IMR-90 (cell line): ENCODE measurements at places on chromosomes 5 and 9. TPM values are rescaled to one million over a fixed set of nuclear protein-coding genes. Genes with fewer than 3 reads are reported as not detected.
A peak's percentile ranks its signal among the peaks of the same experiment; 100 is the strongest.

Gene ESM1
- total RNA-seq = 8.9 and 10.2 TPM in 2 replicates

Gene SERF1A
- total RNA-seq = 2.2 and 7.2 TPM in 2 replicates

Gene PRLR
- total RNA-seq = 0.54 and 0.56 TPM in 2 replicates

- H3K36me3 ChIP-seq = no peaks in the 10 kb centered on the region
- H3K27me3 ChIP-seq = no peaks in the 10 kb centered on the region
- no peak for DNase-seq
- peaks cover 13% of the 10 kb centered on the region for H3K4me1 ChIP-seq
- peak overlapping the region; percentile 7; the same call in 1 of the 2 replicates for H3K27ac ChIP-seq
These were observed 51.9 kb upstream of the SNAPC3 start for GRCh38 chr9:15370466-15371447.

GRCh38 chr9:73667749-73668148 is 516.1 kb downstream of the ANXA1 start:
- H3K27me3 ChIP-seq = no peaks in the 10 kb centered on the region
- no peaks in the 10 kb centered on the region for H3K4me1 ChIP-seq
- no peak for DNase-seq
- no peak overlapping the region for H3K4me3 ChIP-seq
- no peak overlapping the region for H3K27ac ChIP-seq
- H3K36me3 ChIP-seq = no peaks in the 10 kb centered on the region

DNA sequence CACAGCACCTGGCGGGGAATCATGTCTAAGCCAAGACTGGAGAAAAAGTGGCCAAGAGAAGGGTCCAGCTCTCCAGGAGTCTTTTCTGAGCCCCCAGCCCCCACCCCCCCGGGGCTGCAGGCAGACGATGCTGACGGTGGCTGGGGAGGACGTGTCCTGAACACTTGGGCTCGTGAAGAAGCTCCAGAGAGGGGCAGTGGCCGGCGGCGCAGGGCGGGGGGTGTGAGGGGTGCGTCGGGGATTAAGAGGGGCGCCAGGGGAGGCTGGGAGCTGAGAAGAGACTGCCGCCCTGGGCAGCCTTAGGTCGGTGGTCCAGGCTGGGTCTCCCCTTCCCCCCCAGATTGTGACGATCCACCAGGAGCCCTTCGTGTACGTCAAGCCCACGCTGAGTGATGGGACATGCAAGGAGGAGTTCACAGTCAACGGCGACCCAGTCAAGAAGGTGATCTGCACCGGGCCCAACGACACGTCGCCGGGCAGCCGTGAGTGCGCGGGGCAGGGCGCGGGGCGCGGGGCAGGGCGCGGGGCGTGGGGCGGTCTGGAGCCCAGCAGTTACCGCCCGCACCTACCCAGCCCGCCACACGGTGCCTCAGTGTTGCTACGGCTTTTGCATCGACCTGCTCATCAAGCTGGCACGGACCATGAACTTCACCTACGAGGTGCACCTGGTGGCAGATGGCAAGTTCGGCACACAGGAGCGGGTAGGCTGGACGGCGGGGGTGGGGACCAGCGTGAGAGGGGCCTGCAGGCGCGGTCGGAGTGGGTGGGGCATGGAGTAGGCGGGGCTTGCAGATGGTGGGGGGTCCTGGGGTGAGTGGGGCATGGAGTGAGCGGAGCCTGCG is 8.9 kb downstream of the LRRC26 start:
- H3K27me3 ChIP-seq = peaks cover 85% of the 10 kb centered on the region
- H3K4me3 ChIP-seq = no peak overlapping the region
- no peak overlapping the region for H3K27ac ChIP-seq
- no peak for DNase-seq

GRCh38 chr9:131227112-131227958 is 49.0 kb downstream of the FAM78A start:
- peak; percentile 37 for DNase-seq
- H3K27ac ChIP-seq = no peak overlapping the region
- no peaks in the 10 kb centered on the region for H3K27me3 ChIP-seq
- H3K4me1 ChIP-seq = peaks cover 19% of the 10 kb centered on the region

Gene IL5
- total RNA-seq = not detected in 2 replicates

DNA sequence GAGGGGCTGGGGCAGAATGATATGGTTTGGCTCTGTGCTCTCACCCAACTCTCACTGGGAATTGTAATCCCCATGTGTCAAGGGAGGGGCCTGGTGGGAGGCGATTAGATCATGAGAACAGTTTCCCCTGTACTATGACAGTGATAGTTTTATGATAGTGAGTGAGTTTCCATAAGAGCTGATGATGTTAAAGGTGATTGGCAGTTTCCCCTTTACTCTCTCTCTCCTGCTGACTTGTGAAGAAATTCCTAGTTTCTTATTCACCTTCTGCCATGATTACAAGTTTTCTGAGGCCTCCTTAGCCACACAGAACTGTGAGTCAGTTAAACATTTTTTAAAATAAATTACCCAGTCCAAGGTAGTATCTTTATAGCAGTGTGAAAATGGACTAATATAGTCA is 120.4 kb upstream of the CDH9 start:
- H3K4me3 ChIP-seq = no peak overlapping the region
- no peaks in the 10 kb centered on the region for H3K36me3 ChIP-seq
- H3K27me3 ChIP-seq = no peaks in the 10 kb centered on the region
- DNase-seq = no peak
- no peak overlapping the region for H3K27ac ChIP-seq

DNA sequence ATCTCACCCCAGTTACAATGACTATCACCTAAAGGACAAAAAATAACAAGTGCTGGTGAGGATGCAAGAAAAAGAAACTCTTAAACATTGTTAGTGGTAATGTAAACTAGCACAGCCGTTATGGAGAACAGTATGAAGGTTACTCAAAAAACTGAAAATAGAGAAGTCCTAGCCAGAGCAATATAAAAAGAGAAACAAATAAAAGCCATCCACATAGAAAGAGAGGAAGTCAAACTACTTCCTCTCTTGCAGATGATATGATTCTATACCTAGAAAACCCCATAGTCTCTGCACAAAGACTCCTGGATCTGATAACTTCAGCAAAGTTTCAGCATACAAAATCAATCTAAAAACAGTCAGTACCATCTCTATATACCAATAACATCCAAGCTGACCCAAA is 221.5 kb upstream of the FAM174A start:
- H3K36me3 ChIP-seq = no peaks in the 10 kb centered on the region
- H3K27me3 ChIP-seq = no peaks in the 10 kb centered on the region
- no peaks in the 10 kb centered on the region for H3K4me1 ChIP-seq

- DNase-seq = no peak
- no peak overlapping the region for H3K4me3 ChIP-seq
- H3K27me3 ChIP-seq = no peaks in the 10 kb centered on the region
These were observed 11.1 kb downstream of the NIPSNAP3B start for GRCh38 chr9:104774831-104775573.

GRCh38 chr9:125638239-125639045 is 68.6 kb downstream of the MAPKAP1 start:
- no peak overlapping the region for H3K27ac ChIP-seq
- 0 out of 2 replicates have a peak, but pooled peaks cover 1% of the 10 kb centered on the region for H3K36me3 ChIP-seq
- no peak for DNase-seq
- no peak overlapping the region for H3K4me3 ChIP-seq
- H3K4me1 ChIP-seq = peaks cover 4% of the 10 kb centered on the region

Gene PCDHA13
- total RNA-seq = not detected in 2 replicates
